NCI-H2081 treated with DMSO at 0.1 percent for 48 hours (cell line): ENCODE measurements at places on chromosomes 4 and X.

DNA sequence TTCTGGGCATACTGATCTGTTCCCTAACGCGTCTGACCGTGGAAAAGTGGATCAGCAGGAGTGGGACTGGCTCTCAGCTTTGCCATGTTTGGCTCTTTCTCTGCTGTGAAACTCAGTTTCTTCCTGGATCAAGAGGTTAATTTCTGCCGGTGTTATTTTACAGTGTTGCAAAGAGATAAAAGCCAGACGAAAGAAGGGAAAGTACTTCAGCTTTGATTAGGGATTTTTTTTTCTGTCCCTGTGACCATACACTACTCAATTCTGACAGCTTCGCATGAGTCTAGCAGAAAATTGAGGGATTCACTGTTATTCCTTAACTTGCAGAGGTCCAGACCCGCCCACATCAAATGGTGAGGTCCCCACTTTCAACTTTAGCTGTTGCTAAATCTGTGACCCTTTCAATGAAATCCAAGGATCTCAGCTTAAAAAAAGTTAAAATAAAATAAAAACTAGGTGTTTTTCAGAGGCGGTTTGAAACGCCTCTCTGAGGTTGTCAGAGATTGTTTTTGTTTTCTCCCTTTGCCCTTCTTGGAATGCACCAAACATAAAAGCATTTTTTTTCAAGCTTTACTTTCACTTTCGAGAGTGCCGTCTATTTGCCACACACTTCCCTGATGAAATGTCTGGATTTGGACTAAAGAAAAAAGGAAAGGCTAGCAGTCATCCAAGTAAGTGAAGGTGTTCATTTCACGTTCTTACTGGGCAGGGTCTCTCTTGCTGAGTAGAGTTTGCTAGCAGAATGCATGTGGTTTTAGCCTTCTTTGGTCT lies at the start of gene TLR3:
Gene TLR3 (plus strand): TSS at position 576 of the 768 bp plus-strand sequence. CDS start 7,464 bp downstream, outside the sequence.
- no peak for DNase-seq

GRCh38 chr4:159222043-159222552 lies 119.2 kb downstream of the RAPGEF2 start:
- DNase-seq = no peak

- DNase-seq = no peak
Measured at GRCh38 chr4:149553959-149554520, 261.6 kb downstream of the IQCM start.

GRCh38 chr4:143382596-143382995 lies 45.9 kb downstream of the GAB1 start:
- no peak for DNase-seq
